Epithelial cell of esophagus (primary cell): ENCODE measurements at places on chromosomes 4 and X.

GRCh38 chrX:20906571-20906970 is 467.6 kb upstream of the CNKSR2 start:
- peak; percentile 47 for DNase-seq

GRCh38 chr4:70182517-70183167 is 12.9 kb upstream of the ODAM start:
- no peak for DNase-seq

- DNase-seq, result peak; percentile 2
Measured at GRCh38 chr4:47698837-47699236, 139.0 kb downstream of the CORIN start.

DNA sequence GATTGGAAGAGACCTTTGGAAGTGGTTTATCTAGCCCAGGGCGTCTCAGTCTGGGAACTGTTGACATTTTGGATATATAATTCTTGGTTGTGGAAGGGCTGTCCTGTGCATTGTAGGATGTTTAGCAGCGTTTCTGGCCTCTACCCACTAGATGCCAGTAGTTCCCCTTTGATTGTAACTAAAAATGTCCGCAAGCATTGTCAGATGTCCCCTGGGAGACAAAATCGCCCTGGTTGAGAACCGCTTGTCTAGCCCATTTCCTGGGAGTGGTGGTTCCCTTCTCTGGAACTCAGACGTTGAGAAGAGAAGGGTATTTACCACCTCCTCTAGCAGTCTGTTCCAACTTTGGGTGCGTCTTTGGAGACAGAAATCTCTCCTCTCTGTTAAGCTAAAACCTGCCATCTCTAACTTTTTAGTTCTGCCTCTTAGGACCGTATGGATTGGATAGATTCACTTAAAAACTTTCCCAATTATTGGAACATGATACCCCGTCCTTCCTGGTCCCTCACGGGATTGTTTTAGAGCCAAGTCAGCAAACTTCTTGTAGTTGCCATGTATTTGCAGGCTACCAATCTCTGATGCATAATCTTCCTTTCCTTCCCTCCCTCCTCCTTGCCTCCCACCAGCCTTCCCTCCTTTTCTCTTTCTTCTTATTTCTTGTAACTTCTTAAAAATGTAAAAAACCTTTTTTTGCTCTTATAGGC is 13.9 kb downstream of the TMEM165 start:
- DNase-seq, result no peak

DNA sequence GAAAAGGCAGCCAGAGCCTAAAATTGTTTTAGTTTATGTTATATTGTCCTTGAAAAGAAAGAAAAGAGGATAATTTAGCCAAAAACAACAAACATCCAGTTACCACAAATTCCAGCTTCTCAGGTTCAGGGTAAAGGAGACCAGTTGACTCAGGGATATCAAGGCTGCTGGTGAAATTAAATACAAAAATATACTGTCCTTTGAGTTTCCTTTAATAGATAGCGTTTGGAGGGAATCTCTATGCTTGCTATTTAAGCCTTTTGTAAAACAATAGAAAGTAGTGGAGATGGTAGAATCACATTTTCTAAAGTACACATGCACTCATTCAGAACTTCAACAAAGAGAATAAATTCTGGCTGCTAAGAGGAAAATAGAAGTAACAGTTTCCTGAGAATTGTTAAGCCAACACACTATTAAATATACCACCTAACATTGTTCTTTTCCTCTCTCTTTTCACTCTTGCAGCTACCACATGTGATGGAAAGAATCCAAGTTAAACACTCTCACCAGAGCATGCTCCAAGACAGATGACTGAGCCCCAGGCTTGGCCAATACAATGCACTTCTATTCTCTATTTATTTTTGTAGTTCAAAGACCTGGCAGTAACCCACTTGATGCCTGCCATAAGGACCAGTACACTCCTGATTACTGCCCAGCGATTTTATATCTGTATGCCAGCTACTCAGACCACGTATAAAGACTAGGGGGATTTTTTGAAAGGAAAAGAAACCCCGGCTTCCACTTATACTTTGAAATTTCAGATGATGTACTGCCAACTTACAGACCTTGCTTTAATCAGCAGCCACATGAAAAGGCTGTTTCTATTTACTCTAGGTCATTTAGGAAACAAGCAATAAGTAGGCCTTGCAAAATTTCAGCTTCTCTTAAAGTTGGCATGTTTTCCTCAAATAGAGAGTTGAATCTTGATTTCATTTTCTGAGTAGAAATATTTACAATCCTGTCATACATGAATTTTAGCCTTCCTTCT is 756.9 kb downstream of the FAT4 start:
- DNase-seq, result peak; percentile 27

DNA sequence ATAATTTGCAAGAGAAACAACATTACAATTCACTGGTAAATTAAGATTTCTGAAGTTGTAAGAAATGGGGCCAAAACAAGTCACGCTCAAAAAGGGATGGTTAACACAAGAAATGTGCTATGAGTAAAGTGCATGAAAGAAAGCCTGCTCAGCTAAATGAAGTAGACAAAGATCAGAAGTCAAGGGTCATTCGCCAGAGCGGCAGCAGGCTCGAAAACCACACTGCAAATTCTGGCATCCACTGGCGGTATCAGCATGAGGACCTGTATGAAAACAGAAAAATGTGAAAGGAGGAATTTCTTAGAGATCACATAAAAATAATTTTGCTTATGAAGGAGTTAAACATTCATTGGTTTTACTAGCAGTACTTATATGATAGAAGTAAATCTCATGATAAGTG is 49.6 kb downstream of the FBXL5 start:
- DNase-seq, result no peak

DNA sequence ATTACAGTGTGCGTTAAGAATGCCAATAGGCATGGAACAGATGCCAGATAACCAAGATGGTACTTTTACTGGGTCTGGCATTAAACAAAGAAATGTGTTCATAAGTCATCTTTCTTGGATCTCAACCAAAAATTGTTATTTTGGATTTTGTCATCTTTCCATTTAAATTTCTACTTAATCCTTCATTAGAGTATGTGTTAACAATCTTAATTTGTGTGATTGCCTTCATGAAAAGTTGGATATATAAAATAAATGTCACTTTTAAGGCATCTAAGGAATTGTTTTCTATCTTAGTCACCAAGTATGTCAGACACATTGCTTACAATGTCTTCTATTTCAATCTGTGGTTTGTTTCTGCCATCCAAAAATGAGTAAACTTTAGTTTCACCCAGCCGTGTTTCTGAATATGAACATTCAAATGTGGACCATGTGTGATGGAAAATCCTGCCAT is 87.5 kb downstream of the PALLD start:
- peak; percentile 27 for DNase-seq

DNA sequence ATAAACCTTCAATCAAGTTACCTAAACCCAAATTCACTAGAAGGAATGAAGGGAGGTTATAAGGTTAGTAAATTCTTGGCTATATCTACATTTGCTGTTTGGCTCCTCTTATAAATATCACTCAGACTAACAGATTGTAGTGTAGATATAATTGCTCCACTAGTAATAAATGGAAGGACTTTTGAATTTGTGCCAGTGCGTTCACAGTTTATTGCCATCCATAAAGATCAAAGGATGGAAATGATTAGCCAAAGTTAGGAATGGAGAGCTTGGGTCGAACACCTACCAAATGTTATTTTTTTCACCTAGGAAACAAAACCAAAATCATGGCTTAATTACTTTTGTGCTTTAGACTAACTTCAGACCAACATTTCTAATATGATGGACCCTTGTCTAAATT is 9.2 kb downstream of the DTHD1 start:
- DNase-seq, result no peak

GRCh38 chrX:138708268-138708667 is 3.2 kb downstream of the FGF13 start:
- no peak for DNase-seq

GRCh38 chr4:144714166-144714565 is 68.2 kb downstream of the HHIP start:
- DNase-seq, result peak; percentile 68

- no peak for DNase-seq
Measured at GRCh38 chr4:150581641-150582051, 305 bp upstream of the MAB21L2 start.

GRCh38 chr4:30828264-30828926 is 108.2 kb downstream of the PCDH7 start:
- DNase-seq, result peak; percentile 3

- no peak for DNase-seq
Measured at GRCh38 chrX:12753366-12753765, 37.8 kb upstream of the PRPS2 start.

DNA sequence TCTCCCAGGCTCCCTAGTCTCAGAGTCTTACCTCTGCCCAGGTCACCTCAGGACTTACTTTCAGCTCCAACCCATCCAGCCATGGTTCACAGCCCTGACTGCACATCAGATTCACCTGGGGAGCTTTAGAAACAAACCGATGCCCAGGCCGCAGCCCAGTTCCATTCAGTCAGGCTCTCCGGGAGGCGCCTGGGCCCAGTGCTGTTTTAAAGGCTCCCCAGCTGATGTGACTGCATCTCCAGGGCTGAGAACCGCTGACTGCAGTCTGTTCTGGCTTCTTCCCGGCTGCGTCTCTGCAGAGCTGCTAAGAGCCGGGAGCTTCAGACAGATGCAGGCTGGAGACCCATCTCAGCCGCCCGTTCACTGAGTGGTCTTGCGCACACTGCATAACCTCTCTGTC is 44.4 kb upstream of the LGI2 start:
- DNase-seq, result no peak

DNA sequence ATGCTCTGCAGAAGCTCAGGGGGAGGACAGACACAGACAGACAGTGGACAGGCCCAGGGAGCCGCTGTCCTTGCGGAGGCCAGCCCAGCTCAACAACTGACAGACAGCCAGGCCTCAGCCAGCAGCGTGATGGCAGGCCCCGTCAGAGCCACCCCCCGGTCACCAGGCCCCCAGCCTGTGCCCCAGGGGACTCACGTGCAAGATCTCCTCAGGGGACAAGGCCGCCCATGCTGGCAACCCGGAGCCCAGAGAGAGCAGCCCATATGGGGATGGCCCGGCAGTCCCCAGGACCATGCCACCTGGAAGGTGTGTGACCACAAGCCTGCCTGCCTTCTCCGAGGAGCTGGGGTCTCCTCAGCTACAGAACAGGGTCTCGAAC is 28.0 kb upstream of the MXD4 start:
- no peak for DNase-seq

DNA sequence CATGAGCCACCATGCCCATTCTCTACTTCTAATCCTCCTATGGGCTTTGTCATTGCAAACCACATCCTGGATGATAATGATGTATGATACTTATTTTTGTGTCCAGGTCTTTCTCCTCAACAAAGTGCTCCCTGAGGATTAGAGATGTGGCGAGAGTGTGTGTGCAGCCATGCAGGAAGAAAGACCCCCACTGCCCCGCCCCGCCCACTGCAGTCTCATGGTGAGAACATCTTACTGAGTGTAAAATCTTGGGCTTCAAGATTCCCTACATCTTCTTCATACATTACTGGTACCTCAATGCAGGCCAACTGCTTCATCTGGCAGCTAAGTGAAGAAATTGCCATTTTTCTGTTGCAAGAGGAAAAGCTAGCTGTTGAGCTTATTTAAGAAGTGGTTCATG is 25.9 kb upstream of the MAP3K15 start:
- no peak for DNase-seq
